ENCODE measurements at places on chromosomes 6 and 20.

DNA sequence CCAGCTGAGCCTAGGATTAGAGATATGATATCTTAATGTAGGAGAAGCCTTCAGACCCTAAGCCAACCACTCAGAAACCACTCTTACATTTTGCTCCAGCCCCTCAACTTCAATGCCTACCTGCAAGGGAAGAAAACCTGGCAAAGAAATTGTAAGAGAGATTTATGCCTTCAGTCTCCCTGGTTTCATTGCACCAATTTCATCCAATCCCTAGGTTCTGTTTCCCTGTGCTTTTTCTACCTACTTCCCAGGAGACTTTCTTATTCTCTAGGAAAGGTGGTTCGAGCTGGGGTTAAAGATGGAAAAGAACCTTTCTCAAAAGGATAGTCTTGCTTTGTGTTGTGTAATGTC is 1.1 kb upstream of the TCF21 start:
- no peak for DNase-seq

- DNase-seq, result no peak
Measured at GRCh38 chr20:1479831-1480595, 11.2 kb downstream of the SIRPB2 start.

DNA sequence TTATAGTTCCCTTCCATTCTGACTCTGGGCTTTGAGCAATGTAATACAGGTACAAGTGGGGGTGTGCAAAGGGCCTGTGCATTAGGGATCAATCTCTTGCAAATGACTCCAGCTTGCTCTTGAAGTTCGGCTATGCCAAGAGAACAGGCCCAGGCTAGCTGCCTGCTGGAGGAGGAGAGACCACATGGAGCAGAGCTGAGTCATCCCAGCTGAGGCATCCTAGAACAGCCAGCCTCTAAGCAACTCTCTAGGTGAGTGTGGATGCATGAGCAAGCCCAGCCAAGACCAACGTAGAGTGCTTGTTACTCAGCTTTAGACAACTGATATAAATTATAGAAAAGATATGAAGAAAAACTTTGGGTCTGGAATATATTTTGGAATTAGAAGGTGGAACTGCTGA is 47.6 kb upstream of the RBM24 start:
- DNase-seq, result no peak

DNA sequence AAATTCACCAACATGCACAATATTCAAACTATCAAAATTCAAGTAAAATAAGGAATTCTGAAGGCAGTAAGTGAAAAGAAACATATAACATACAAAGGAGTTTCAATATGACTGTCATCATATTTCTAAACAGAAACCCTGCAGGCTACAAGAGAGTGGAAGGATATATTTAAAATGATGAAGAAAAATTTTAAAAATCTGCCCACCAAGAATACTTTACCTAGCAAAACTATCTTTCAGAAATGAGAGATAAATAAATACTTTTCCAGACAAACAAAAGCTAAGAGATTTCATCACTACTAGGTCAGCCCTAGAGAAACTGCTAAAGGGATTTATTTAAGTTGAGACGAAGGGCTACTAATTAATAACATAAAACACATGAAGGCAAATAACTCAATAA is 73.8 kb upstream of the MANEA start:
- no peak for DNase-seq

GRCh38 chr6:166420351-166420750 is 37.6 kb upstream of the MPC1 start:
- DNase-seq, result no peak

DNA sequence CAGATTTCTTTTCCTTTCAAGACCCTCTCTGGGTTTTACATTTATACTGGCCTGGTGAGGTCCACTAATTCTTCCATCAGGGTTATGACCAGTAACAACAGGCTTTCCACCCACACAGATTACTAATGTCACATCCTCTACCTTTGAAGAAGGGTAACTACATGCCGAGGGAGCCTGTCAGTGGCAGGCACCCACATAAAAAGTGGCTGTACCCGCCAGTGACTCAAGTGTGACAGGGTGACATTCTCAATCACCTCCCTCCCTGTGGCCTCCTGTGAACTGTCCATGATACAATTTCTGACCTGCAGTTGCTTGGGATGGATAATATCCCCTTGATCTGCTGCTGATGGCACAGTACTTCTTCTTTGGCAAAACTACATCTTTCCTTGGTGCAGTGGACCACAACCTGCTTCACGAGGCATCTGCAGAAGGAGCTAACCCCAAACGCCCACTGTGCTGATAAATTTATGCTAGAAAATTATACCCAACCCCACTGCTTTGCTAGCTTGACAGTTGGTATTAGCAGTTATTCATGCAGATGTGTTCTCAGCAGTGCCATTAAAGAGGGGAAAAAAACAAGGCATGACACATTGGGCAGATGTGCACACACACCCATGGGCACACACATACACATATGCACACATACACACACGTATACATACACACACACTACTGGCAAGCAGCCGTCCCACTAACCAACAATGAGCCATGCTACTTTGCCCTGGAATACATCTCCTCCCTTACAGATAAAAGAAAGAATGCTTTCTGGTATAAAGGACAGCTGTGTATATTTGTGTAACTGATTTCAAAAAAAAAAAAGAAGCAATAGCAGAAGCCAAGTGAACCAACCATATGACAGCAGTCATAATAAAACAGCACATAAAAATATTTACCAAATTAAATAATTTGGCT is 20.8 kb downstream of the GFOD1 start:
- no peak for DNase-seq

DNA sequence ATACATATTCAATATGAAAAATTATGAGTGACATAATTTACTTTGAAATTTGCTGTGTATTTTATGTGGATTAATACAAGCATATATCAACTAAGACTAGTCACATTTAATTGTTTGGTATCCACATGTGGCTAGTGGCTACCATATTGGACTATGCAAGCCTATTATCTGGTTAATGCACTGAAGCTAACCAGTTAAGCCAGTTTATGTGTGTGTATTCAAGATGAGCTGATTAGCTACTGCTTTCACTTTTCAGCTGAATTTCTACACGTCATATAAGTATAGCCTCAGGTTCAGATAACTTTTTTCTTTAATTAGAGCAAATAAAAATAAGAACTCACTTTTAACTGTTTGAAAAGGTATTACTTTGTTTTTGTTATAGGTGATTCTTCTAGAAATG is 903.7 kb downstream of the TFAP2A start:
- no peak for DNase-seq

- DNase-seq, result no peak
Measured at GRCh38 chr6:15472621-15473020, 190.2 kb downstream of the DTNBP1 start.

DNA sequence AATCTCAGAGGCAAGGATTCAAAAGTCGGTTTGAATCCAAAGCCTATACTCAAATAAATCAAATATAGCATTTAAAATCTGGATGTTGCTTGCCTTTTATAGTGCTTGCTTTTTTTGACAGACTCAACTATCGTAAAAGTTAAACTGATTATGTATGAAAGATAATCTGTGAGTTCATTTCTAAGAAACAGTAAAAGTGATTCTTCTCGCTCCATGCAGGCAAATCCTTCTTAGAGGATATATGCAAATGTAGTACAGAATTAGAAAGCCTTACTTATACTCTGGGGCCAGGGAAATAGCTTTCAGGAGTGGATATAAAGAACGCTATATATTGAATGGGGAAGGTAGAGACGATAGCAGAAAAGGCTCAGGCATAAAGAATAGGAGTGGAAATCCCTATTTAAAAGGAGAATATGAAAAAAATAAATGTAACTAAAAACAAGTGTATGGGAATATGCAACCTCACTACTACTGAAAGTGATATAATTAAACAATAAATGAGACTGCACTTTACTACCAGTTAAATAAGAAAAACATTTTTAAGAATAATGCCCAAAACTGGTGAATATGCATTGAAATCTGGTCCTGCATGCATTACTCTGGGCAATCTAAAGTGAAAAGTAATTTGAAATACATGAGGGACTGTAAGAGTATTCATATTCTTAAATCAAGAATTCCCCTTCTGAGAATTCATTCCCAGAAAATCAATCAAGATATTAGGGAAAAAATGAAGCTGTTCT is 361.8 kb upstream of the PLCB4 start:
- DNase-seq, result no peak

DNA sequence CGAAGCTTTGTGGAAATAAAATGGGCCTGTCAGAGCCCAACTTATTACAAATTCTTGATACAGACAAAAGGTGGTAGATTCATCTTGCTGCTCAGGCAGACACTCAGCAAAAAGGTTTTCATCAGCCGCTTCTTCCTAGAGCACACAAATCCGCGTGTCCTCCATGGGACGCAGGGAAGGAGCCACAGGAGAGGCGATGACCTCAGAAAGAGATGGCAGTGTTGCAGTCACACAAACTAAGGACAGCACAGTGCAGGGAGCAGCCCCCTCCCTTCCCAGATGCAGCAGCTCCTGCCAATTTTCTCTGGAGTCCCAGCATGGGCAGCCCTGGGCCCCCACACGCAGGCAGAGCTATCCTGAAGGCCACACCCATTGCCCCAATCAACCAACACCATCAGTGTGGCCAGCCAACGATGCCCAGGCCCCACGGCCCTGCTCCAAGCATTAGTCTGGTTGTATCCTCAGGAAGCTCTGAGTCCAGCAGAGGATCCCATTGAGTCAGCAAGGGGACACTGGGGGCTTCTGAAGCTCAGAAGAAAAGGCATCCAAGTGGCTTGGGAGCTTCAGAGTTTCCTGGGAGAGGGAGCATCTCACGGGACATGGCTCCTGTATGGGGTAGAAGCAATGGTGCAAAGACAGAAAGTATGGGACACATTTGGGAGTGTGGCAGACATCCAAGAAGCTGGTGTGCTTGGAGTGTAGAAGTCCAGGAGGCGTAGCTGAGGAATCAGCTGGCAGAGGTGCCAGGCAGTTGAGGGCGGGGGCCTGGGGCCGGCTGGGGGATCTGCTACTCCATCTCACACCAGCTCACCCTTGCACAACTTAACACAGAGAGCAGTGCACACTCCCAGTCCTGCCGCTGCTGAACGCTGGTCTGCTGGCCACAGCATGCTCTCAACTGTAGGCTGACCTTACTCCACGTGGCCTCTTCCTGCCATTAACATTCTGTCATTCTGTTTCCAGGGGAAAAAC is 142.1 kb upstream of the CST7 start:
- DNase-seq, result no peak

DNA sequence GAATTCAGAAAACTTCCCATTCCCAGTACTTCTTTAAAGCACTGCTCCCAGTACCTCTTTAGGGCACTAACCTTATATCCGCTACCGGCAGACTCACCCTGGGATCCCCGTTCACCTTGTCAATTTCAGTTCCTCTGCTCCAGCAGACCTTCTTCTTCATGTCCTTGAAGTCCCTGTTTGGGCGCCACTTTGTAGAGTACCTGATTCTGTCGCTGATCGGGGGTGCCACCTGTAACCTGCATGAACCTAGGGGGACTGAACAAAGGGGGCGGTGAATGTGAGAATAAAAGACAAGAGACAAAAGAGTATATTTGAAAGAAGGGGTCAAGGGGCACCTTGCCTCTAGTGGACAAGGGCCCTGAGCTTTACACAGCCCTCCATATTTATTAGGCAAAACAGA is 4.9 kb upstream of the GINS1 start:
- DNase-seq, result no peak

GRCh38 chr6:56348578-56348977 is 101.2 kb upstream of the COL21A1 start:
- DNase-seq, result no peak

GRCh38 chr6:85484948-85485347 is 35.1 kb downstream of the NT5E start:
- no peak for DNase-seq

DNA sequence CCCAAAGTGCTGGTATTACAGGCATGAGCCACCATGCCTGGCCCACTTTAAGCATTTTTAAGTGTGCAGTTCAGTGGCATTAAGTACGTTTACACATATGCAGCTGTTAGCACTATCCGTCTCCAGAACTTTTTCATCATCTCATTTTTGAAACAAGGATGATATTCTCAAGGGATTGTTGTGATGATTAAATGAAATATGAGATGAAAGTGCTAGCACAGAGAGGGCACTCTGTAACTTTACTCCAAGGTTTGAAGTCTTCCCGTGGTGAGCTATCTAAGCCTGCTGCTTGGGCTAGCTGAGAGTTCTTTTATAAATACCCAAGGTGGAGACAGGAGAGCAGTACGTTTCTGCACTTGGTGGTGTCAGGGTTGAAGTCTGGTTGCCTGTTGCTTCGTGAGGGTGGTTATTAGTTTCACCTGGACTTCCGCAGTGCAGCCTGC is 6.6 kb downstream of the TM9SF4 start:
- no peak for DNase-seq

DNA sequence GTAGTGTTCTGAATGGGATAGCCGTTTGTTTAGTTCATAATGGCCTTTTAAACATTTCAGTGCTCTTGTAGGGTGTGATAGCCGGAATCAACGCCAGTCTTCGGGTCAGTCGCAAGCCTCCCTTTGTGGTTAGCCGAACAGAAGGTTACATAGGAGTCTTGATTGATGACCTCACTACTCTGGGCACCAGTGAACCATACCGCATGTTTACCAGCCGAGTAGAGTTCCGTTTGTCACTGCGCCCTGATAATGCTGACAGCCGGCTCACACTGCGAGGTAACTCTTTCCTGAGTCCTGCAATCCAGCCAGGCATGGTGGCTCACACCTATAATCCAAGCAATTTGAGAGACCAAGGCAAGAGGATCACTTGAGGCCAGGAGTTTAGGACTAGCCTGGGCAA is 20.4 kb downstream of the MTO1 start:
- no peak for DNase-seq

GRCh38 chr6:150018846-150019580 is 6.3 kb downstream of the RAET1L start:
- DNase-seq, result no peak

DNA sequence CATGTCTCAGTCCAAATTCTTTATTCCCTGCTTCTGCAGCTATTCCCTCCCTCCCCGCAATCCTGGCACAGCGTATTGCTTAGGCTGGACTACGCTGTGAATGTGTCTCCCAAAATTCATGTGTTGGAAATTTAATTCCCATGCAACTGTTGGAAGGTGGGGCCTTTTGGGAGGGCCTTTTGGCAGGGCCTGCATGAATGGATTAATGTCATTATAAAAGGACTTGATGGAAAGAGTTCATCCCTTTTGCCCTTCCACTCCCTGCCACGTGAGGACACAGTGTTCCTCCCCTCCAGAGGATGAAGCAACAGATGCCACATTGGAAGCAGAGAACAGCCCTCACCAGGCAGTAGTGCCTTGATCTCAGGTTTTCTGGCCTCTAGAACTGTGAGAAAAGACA is 20.4 kb upstream of the NOTCH4 start:
- no peak for DNase-seq

DNA sequence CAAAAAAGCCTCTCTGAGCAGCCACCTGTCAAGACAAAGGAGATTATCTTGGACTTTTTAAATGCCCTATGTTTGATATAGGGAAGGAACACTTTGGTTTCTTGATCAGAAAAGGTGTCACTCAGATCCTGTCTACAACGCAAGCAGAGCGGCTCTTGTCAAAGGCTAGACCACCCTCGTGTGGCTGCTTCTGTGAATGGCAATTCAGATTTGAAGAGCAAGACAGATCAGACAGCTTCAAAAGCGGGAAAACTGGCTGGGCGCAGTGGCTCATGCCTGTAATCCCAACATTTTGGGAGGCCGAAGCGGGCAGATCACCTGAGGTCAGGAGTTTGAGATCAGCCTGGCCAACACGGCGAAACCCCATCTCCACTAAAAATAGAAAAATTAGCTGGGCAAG is 10.1 kb upstream of the NXT1 start:
- no peak for DNase-seq

- DNase-seq, result no peak
Measured at GRCh38 chr20:64107736-64108457, 532 bp upstream of the NPBWR2 start.
